ENCODE measurements at places on chromosomes 12 and 14.

DNA sequence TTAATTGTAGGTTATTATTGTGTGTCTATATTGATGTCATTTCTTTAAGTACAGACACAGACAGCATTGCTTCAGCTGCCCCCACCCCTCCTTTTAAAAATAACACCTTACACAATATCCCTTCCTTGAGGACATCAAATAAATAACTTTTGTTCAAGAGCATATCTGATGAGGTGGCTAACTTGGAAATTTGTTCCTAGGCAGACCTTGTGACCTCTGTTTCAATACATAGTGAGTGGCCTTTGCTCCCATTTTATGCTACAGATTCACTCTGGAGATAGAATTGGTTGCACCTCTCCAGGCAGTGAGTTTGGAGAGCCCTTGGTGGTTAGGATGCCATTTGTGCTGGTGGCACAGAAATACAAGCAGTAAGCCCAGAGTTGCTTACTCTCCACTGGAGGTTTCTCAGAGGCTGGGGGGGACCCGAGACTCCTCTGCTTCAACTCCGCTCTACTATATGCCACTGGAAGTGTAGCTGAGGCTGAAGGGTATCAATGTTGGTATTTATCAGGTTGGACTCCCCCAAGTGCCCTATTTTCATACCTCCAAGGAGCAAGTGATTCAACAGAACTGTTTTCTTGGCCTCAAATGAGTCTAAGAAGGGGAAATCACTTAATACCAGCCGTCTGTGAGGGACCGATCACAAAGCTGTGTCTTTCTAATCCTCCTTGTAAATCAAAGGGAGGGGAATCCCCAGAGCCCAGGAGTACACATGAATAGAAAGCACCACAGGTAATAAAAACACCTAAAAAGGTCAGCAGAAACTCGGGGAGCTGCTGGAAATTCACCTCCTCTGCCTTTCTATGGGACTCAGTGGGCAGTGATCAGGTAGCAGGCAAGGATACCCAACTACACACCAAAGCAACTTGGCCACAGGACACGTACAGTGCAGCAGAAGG lies 463.1 kb downstream of the RAD51B start:
- DNase-seq: no peak

GRCh38 chr14:26525085-26525484 lies 72.7 kb downstream of the NOVA1 start:
- DNase-seq: no peak

GRCh38 chr12:79119796-79120195 lies 255.2 kb downstream of the SYT1 start:
- DNase-seq: no peak

- no peak for DNase-seq
Observed at GRCh38 chr12:116317986-116318575, 40.6 kb upstream of the MED13L start.
